Uterus (tissue), 4 donors: ENCODE measurements at places on chromosomes 12 and 14. TPM values are rescaled to one million over a fixed set of nuclear protein-coding genes. Genes with fewer than 3 reads are reported as not detected.

The NPFF gene
- total RNA-seq: not detected

The ZFYVE26 gene
- total RNA-seq: 22.6 TPM

The CLEC4C gene
- not detected for total RNA-seq

The C1QL4 gene
- 1.7 TPM for total RNA-seq

The GLT1D1 gene
- not detected for total RNA-seq

The DCD gene
- not detected for total RNA-seq

The GLIPR1L2 gene
- 4.6 TPM for total RNA-seq

The RERGL gene
- 10.3 TPM for total RNA-seq

DNA sequence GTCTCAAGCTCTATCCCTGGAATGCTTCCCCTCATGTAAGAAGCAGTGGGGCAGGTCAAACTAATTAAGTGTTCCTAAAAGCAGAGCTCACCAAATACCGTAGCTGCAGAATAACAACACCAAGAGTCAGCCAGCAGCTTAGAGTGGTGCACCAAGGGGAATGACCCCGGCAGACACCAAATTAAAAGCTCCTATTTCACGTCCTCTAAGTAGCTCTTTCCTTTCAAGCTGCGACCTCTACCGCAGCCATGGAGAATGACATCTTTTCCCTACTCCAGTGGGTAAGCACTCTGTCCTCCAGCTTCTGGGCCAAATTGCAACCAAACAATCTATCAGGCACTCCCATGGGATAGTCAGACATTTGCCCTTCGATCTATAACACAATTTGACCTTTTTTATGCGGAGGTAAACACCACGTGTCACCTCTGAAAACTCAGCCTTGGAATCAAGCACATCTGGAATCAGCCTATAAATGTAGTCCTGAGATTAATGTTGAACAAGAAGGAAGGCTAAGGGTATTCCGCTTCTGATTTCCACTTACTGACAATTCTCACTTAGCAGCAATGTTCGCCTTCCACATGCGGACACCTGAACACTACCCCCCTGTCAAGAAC, 67.6 kb upstream of the CDKN3 start:
- no peak overlapping the region for H3K4me3 ChIP-seq
- no peak overlapping the region for H3K27ac ChIP-seq
- H3K36me3 ChIP-seq: no peaks in the 10 kb centered on the region
- DNase-seq: peak; percentile 34

GRCh38 chr12:74489543-74489942, 48.1 kb upstream of the ATXN7L3B start:
- no peaks in the 10 kb centered on the region for H3K36me3 ChIP-seq
- H3K27ac ChIP-seq: no peak overlapping the region
- no peak overlapping the region for H3K4me3 ChIP-seq
- no peak for DNase-seq
- H3K4me1 ChIP-seq: no peaks in the 10 kb centered on the region

GRCh38 chr14:41285186-41285748, 321.4 kb upstream of the LRFN5 start:
- H3K27me3 ChIP-seq: no peaks in the 10 kb centered on the region
- no peak for DNase-seq
- H3K36me3 ChIP-seq: no peaks in the 10 kb centered on the region

DNA sequence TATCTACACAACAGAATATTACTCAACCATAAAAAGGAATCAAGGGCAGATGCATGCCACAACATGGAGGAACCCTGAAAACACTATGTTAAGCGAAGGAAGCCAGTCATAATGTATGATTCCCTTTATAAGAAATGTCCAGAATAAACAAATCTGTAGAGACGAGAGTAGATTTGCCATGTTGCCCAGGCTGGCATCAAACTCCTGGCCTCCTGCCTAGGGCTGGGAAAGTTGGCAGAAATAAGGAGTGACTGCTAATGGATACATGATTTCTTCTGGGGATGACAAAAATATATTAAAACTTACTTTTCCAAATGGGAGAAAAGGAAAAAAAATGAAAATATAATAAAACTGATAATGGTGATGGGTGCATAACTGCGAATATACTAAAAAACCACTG, 10.9 kb downstream of the CLIP1 start:
- no peaks in the 10 kb centered on the region for H3K27me3 ChIP-seq
- H3K27ac ChIP-seq: peak overlapping the region; percentile 69
- no peak for DNase-seq

- no peak for DNase-seq
- H3K4me1 ChIP-seq: no peaks in the 10 kb centered on the region
Measured at GRCh38 chr12:81615026-81615588, 144.0 kb downstream of the PPFIA2 start.

DNA sequence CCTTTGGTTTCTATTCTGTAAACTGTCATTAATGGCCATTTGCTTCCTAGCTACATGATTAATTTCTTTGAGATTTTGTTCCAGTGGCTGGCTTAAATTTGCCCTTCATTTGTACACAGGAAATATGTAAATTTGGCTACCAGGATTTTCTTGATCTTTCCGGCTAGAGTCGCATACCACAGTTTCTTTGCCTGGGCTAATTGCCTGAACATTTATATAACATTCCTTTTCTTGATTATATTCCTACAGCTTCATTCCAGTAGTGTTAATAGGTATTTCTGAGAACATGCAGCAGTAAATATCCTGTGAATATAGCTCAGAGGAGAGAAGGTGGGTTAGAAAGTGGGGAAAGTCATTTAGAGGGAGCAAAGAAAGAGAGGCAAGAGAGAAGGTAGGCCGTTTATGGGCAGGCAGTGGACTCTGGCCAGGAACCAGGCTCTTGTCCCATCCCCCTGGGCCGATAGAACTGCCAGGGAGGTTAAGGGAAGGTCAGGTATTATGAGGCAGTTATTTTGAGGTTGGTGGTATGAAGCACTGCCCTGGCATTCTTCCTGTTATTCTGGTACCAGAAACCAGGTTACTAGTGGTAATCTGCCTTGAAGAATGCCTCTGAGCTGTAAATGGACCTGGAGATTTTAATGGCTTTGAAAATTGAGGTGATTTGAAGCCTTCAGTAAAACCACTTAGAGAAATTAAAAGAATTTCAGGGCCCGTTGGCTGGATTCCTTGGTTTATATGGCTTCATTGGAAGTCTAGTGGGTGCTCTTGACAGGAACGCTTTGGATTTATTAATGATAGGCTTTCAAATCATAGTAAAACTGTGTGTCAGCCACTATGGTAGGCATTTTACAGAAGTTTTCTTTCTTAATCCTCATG, 4.4 kb downstream of the RNF10 start:
- H3K27ac ChIP-seq: peak overlapping the region; percentile 92
- no peaks in the 10 kb centered on the region for H3K36me3 ChIP-seq
- peak; percentile 34 for DNase-seq
- no peaks in the 10 kb centered on the region for H3K27me3 ChIP-seq
- H3K4me1 ChIP-seq: peaks cover 15% of the 10 kb centered on the region
- H3K4me3 ChIP-seq: peak overlapping the region; percentile 5

DNA sequence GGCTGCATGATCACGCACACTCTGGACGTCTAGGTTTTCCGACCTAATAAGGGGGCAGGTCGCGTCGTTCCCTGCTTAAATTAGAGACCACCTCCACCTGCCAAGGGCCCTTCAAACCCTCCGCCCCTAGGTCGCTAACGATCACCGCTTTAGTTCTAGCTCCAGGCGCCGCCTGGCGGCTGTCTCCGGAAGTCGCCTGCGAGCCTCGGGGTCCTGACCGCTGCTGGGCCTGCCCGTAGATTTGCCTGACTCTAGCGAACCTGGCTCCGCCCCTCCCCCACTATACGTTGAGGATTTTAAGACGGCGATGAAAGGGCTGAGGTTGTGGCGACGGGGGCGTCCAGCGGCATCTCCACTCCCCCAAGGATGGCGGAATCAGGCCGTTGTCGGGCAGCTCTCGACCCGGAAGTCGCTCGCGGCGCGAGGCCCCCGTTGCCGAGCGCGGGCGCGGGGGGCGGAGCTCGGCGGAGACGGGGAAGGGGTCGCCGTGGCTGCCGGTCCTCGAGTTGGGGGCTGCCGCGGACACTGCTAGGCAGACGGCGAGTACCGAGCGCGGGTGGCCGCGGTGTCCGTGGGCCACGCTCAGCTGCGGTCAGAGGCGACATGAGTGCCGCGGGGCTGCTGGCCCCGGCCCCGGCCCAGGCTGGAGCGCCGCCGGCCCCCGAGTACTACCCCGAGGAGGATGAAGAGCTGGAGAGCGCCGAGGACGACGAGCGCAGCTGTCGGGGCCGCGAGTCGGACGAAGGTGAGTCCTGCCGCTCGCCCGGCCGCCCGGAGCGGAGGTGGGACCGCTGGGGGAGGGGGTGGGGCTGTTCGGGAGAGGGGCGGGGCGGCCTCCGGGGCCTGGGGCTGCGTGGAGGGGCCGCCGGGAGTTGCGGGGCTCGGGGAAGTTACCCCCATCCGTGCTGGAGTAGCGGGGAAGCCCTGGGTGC, at the start of gene SUDS3:
SUDS3 (plus strand) TSS at position 467 of the 932 bp plus-strand sequence; CDS start at position 604, 137 bp downstream.
- no peaks in the 10 kb centered on the region for H3K36me3 ChIP-seq
- H3K27ac ChIP-seq: peak within 1 kb of the TSS; percentile 97
- peak; percentile 93 for DNase-seq
- H3K4me1 ChIP-seq: no peaks in the 10 kb centered on the region
- peak within 1 kb of the TSS; percentile 66 for H3K4me3 ChIP-seq

GRCh38 chr14:50233166-50233950, 2.0 kb upstream of the SOS2 start:
- H3K4me3 ChIP-seq: no peak overlapping the region
- DNase-seq: no peak
- no peaks in the 10 kb centered on the region for H3K4me1 ChIP-seq
- no peaks in the 10 kb centered on the region for H3K36me3 ChIP-seq
- H3K27ac ChIP-seq: no peak overlapping the region

GRCh38 chr14:71943695-71944018, 11.4 kb downstream of the RGS6 start:
- H3K4me3 ChIP-seq: no peak overlapping the region
- H3K4me1 ChIP-seq: no peaks in the 10 kb centered on the region

GRCh38 chr12:106680280-106680679, 94.2 kb upstream of the RIC8B start:
- no peaks in the 10 kb centered on the region for H3K4me1 ChIP-seq
- no peaks in the 10 kb centered on the region for H3K36me3 ChIP-seq
- H3K4me3 ChIP-seq: no peak overlapping the region
- DNase-seq: no peak
- no peak overlapping the region for H3K27ac ChIP-seq

GRCh38 chr12:121423682-121424623, 24.0 kb downstream of the RNF34 start:
- no peaks in the 10 kb centered on the region for H3K36me3 ChIP-seq
- no peak overlapping the region for H3K27ac ChIP-seq
- no peak overlapping the region for H3K4me3 ChIP-seq
- DNase-seq: no peak
- no peaks in the 10 kb centered on the region for H3K27me3 ChIP-seq
- no peaks in the 10 kb centered on the region for H3K4me1 ChIP-seq

GRCh38 chr12:89895591-89895990, 187.0 kb upstream of the ATP2B1 start:
- no peak for DNase-seq
- H3K27ac ChIP-seq: no peak overlapping the region
- H3K27me3 ChIP-seq: no peaks in the 10 kb centered on the region
- no peak overlapping the region for H3K4me3 ChIP-seq
- H3K4me1 ChIP-seq: no peaks in the 10 kb centered on the region
- no peaks in the 10 kb centered on the region for H3K36me3 ChIP-seq

GRCh38 chr12:108989376-108989775, 31.5 kb downstream of the SVOP start:
- H3K27me3 ChIP-seq: no peaks in the 10 kb centered on the region
- H3K27ac ChIP-seq: no peak overlapping the region
- no peaks in the 10 kb centered on the region for H3K36me3 ChIP-seq

DNA sequence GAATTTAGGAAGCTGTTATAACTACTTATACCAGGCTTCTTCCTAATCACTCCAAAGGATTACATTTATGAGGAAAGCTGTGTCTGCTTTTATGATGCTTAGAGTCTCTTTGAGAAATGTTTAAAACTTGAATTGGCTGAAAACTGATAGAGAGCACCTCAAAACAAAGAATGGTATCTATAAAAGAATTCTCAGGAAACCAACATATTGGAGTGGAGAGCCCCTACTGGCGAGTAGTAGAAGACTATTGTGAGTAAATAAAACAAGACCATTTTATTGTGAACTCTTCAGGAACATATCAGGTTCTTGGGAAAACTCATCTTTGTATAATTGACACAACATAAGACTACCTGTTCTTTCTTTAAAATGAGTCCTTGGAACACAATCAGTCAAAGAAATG, 578.6 kb downstream of the RERGL start:
- H3K36me3 ChIP-seq: no peaks in the 10 kb centered on the region
- no peak for DNase-seq
- no peak overlapping the region for H3K4me3 ChIP-seq
- H3K27me3 ChIP-seq: no peaks in the 10 kb centered on the region

DNA sequence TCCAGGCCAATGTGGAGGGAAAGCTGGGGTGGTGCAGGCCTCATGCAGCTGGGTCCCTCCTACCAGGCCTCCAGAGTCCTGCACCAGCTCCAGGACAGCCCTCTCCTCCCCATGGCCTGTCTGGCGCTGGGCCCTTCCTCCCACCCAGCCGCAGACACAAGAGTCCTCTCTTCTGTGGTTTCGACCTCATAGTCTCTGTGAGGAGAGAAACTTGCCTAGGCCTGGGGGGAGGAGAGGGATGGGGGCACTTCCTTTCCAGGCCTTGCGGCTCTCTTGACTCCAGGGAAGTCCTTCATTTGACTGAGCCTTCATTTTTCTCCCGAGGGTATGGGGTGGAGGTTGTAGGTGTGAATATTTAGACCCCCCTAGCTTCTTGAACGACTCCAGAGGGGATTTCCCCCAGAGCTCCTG, 2.3 kb downstream of the MMP14 start:
- H3K27ac ChIP-seq: peak overlapping the region; percentile 96
- peak; percentile 50 for DNase-seq
- no peaks in the 10 kb centered on the region for H3K4me1 ChIP-seq
- H3K4me3 ChIP-seq: peak overlapping the region; percentile 74

GRCh38 chr12:126891789-126892188, 1375.2 kb upstream of the TMEM132C start:
- no peak overlapping the region for H3K4me3 ChIP-seq
- H3K36me3 ChIP-seq: no peaks in the 10 kb centered on the region
- no peaks in the 10 kb centered on the region for H3K27me3 ChIP-seq
- no peak overlapping the region for H3K27ac ChIP-seq
- no peaks in the 10 kb centered on the region for H3K4me1 ChIP-seq
- no peak for DNase-seq

DNA sequence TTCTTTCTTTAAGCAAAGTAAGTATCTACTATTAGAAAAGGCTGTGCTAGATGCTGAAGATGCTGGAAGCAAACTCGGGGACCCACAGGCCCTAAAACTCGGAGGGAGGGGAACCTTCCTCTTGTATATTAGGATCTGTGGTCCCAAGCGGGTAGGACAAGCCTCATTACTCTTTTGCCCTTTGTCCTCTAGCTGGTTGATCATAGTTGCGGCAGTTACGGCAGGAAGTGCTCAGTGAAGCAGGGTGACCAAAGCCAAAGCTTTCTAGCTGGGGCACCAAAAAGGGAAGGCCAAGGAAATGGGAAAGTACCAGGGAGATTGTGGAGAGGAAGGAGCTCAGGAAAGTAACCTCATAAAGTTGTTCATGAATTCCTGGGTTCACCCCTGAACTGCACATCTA, 76.3 kb downstream of the SCFD1 start:
- no peak overlapping the region for H3K4me3 ChIP-seq
- no peak overlapping the region for H3K27ac ChIP-seq
- H3K27me3 ChIP-seq: no peaks in the 10 kb centered on the region
